Activated T-helper 1 cell treated with anti-CD3 and anti-CD28 coated beads, Interleukin-2, amount 50 U/mL, for 16 hours (primary cell): ENCODE measurements at places on chromosomes 7 and 10.

DNA sequence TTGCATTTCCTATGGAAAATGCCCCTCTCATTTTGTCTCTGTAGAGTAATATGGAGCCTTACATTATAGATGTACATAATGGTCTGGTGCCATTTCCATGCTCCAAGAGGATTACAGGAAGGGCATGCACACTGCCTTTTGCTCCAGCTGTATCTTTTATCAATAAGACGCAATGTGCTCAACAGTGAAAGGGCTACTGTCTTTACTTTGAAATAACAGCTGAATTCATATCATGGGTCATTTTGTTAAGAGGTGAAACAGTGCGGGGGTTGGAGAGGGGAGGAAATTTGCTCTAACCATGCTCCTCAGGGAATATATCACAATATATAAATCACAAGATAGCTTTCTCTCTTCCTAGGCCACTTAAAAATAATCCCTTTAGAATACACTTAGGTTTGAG, 77.7 kb downstream of the ICA1 start:
- DNase-seq, result no peak

GRCh38 chr7:27156508-27156898, at the start of gene HOXA7:
TSS of gene HOXA7 (minus strand) at chr7:27156675. CDS start at chr7:27156545, 130 bp downstream.
- DNase-seq, result no peak

DNA sequence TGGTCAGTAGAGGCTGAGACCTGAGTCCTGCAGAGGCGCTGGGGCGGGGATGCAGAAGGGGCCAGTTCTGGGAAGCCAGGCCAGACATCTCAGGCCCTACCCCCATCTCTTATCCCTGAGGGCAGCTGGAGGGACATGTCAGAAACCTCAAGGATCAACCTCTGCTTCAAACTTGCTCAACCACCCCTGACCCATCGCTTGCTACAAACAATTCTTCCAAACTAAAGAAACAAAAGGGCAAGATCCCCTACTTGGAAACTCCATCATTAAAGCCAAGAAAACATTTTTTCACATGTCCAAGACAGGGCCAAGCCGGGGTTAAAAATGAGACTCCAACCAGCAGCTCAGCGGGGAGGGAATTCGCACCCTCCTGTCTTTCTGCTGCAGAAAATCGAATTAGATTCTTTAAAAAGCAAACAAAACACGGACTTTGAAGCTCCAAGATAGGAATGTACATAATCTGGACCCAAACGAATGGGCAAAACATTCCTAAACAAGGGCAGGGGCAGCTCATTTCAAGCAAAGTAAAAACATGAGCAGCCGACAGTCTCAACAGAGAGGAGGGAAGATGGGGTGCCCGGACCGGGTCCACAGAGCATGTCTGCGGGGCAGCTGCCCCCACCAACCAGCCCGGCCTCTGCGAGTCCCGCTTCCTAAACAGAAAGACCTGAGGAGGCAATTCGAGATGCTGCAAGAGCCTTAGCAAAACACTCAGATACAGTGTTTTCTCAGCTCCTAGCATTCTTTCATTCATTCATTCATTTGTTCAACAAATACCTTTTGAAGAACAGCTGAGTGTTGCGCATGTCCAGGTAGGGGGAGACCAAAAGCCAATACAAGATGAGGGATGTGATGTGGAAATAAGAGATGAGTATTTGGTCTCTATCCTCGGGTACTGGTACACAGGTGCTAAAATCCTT, 44.8 kb downstream of the CHST15 start:
- DNase-seq, result no peak

- DNase-seq, result no peak
These were observed 163.7 kb downstream of the SEMA3D start for GRCh38 chr7:85023066-85023712.

GRCh38 chr7:138299066-138299465, 161.0 kb upstream of the TRIM24 start:
- DNase-seq, result no peak

- no peak for DNase-seq
These were observed 183.9 kb downstream of the SGMS1 start for GRCh38 chr10:50439806-50440205.

GRCh38 chr10:34766266-34766600, 48.9 kb downstream of the PARD3 start:
- no peak for DNase-seq

DNA sequence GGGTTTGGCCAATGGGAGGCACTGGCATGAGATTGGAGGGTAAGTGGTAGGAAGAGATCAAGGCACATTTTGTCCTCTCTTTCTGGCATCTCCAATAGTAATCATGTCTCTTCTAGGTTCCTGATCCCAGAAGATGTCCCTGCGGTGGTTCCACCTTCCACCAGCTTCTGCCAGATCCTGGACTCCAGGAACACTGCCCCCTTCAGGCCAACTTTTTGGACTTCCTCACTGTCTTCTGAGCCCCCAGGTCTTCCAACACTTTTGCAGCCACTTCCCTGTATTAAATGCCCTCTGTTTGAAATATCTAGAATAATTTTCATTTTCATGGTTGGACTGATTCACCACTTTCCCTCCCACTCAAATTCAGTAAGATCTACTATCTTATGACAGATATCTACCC, 60.9 kb downstream of the BAMBI start:
- no peak for DNase-seq

- DNase-seq, result no peak
These were observed 182.6 kb downstream of the REEP3 start for GRCh38 chr10:63703740-63704345.

GRCh38 chr7:101707587-101707986, 78.5 kb upstream of the MYL10 start:
- no peak for DNase-seq

DNA sequence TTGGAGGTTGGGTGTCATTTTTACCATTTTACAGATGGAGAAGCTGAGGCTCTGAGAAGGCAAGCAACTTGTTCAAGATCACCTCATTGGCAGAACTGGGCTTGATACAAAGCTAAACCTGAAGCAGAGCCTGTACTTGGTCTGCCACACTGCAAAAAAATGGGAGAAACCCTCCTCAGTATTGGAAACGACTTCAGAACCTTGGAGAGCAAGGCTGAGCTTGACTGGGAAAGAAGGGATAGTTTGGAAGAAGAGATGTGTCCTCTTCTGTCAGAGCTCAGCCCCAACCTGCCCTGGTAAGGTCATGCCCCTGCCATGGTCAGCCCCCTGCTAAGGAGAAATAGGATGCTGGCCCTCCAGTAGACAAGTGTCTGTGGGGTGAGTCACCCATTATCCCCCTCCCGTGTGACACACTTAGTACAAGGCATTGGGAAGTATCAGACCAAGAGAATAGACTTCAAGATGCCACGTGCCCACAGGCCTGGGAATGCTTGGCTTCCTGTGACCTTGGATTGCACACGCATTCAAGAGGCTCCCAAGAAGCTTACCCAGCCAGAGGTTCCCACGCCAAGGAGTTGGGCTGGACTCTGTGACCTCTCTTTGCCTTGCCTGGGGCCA, 56.2 kb upstream of the SMNDC1 start:
- DNase-seq, result no peak

DNA sequence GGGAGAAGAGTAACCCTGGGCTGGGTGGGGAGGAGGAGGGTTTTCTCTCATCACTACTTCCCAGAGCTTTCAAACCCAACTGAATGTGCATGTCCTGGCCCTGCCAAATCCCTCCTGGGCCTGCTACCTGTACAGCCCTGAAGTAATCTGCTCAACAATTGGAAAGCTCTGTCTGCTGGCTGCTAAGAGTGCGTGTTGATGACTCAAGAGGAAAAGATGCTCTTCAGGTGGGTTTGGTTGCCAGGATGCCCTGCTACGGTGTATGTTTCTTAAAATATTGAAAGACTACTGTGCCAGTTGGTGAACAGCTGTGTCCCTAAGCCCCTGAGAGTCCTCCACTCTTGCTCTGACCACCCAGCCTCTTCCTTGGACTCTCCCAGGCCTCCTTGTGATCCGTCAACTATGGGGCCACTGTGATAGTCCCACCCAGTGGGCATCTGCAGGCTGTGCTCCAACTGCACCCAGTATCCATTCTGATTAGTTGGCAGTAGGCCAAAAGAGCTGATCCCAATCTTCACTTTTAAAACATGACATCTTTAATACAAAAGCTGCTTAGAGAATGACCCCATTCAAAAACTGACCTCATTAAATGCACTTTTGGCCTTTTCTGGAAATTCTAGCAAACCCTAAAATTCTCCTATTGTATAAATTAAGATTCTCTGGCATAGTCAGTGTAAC, 85.6 kb downstream of the AOAH start:
- no peak for DNase-seq

DNA sequence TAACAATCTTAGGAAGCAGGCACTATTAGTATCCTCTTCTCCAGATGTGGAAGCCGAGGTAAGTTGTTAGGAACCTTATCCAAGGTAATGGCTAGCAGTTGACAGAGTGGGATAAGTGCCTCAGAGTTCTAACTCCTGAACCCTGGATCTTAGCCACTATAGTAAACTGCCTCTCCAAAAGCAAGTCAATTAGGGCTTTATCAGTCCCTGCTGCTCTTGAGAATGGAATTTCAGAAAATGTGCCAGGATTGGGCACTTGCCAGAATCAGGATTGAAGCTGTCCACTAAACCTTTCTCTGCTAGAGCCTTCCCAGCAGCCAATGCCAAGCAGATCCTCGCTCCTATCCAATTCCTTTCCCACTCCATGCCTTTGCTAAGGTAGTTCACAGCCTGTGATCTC, 777.5 kb upstream of the POM121L12 start:
- no peak for DNase-seq

GRCh38 chr7:138282997-138283396, 177.1 kb upstream of the TRIM24 start:
- DNase-seq, result no peak

- no peak for DNase-seq
These were observed 12.4 kb upstream of the ARHGAP12 start for GRCh38 chr10:31940839-31941653.

DNA sequence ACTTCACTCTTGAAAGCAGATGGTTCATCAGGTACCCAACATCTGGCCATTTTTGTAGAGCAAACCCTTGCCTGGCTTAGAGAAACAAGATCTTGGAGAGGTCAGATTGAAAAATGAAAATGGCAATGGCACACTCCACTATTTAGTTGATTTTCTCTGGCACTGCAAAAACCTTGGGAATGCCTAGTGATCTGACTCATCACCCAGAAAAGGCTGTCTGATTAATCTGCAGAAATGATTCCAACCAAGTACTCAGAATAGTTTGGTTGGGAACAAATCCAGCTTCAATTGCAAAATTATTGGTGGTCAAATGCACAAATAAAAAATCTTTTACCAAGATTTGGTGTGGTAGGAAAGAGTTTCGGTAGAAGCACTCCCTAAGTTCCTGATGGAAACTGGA, 351.2 kb downstream of the PHTF2 start:
- DNase-seq, result no peak

DNA sequence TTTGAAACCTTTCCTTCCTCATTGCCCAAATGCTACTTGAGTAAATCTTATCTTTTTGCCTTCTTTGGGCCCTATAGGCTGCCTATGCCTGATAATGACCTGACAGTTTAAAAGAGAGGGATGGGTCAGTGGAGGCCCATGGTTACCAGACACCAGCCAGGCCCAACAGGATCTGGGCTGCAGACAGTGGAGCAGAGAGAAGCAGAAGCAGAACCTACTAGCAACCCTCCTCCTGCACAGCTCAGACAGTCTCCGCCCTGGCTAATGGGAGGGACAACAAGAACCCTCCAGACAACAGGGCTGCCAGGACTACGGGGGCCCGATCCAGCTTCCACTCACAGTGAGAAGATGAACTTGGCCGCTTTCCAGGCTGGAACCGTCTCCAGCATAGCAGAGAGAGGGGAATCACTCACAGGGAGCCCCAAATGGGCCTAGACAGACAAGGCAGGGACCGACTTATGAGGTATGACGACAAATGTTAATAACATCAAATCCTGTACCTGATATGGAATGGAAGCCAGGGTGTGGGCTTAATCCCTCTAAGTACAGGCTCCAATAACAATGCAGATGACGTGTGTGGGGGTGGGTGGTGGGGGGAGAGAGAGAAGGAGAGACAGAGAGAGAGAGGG, 31.7 kb upstream of the DGKI start:
- DNase-seq, result no peak

DNA sequence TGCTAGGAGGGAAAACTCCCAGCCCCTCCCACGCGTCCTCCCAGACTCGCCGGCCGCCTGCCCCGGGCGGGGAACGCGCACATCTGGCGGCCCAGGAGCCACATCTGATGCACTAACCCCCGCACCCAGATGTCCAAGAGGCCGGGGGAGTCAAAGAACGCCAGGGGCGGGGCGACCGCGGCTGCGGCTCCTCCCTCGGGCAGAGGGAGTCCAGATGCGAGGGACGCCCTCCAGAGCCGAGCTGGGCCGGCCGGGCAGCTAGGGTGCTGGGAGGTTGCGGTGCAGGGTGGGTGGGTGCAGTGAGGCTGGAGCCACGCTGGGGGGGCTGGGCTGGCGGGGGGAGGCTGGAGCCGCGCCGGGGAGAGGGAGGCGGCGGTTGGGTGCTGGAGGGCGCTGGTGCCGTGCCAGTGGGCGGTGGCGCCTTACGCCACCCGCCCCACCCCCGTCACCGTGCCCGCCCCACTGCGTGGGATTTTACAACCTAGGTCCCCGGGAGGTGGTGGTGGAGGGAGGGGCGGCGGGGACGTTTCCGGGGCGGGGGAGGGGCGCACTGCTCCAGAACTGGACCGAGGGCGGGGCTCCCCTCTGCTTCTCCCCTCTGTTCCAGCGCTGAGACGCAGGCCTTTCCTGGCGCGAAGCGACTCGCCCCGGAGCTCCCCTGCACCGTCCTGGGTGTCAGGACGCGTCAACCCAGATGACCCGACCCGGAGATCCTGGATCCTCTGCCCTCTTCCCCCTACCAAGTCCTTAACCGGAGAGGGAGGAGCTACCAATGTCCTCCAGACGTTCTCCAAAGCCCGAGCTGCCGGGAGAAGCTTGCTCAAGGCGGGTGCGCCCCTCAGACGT, 109.1 kb downstream of the REEP3 start:
- DNase-seq, result peak; percentile 59

- DNase-seq, result no peak
These were observed 212.1 kb downstream of the MLLT10 start for GRCh38 chr10:21746118-21746517.

DNA sequence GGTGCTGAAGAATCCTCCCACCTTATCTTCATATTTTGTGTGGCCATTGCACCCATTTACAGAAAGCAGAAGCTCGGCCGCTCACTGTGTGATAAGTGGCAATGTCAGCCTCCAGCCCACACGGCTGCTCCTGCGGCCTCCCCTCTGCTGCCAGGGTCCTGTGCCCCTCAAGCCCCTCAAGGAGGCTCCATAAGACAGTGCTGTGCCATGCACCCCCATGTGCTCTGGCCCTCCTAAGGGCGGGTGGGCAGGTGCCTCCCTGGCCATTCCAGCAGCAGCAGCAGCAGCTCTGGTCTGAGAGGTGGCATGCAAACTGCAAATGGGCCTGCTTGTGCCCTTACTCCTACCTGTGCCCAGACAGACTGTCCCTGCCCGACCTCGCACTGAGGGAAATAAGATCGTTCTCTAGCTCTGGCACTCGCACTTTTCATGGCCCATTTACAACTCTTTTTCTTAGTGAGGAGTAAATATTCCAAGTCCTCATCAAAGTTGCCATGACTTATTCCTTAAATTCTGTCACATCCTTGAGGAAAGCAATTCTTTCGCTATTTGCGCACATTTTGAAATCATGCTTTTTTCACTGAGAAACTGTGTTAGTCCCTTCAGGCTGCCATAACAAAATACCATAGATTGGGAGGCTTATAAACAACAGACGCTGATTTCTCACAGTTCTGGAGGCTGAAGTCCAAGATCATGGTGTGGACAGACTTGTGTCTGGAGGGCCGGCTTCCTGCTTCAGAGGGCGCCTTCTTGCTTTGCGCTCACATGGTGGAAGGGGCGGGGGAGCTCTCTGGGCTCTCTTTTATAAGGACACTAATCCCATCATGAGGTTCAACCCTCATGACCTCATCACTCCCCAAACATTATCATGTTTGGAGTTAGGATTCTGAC, 187.8 kb downstream of the COBL start:
- DNase-seq, result no peak

GRCh38 chr7:109179601-109180000, 609.9 kb downstream of the DNAJB9 start:
- DNase-seq, result no peak
